Stimulated activated CD4-positive, alpha-beta T cell treated with anti-CD3 and anti-CD28 coated beads, TNF-alpha, amount 100 ng/mL, for 24 hours (primary cell): ENCODE measurements at places on chromosomes 5 and 9.
A peak's percentile ranks its signal among the peaks of the same experiment; 100 is the strongest.

DNA sequence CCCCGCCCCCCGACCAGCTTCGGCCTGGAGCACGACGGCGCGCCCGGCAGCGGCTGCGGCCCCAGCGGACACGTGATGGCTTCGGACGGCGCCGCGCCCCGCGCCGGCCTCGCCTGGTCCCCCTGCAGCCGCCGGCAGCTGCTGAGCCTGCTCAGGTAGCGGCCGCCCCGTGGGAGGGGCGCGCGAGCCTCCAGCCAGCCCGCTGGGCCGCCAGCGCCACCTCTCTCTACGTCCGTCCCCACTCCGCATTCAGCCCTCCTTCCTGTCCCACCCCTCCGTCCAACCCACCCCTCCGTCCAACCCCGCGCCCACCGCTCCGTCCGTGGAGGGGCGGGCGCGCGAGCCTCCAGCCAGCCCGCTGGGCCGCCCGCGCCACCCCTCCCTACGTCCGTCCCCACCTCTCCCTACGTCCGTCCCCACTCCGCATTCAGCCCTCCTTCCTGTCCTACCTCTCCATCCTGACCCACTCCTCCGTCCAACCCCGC lies 6.5 kb downstream of the ADAMTS13 start:
- DNase-seq, result no peak

DNA sequence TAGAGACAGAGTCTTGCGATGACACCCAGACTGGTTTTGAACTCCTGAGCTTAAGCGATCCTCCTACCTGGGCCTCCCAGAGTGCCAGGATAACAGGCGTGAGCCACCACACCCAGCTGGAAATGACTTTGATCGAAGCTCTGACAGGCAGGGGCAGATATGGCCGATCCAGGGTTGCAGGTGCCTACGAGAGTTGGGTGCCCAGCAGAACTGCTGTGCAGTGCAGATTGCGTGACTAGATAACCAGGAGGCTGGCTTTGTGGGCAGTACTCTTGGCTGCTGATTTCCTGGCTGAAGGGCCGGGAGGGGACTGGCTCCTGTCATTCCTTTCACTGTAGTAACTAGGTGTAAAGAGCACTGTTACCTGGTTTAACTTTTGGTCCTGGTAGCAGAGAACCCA lies 11.8 kb downstream of the TBC1D13 start:
- no peak for DNase-seq

GRCh38 chr9:107067739-107068416 lies 204.9 kb downstream of the ZNF462 start:
- no peak for DNase-seq

DNA sequence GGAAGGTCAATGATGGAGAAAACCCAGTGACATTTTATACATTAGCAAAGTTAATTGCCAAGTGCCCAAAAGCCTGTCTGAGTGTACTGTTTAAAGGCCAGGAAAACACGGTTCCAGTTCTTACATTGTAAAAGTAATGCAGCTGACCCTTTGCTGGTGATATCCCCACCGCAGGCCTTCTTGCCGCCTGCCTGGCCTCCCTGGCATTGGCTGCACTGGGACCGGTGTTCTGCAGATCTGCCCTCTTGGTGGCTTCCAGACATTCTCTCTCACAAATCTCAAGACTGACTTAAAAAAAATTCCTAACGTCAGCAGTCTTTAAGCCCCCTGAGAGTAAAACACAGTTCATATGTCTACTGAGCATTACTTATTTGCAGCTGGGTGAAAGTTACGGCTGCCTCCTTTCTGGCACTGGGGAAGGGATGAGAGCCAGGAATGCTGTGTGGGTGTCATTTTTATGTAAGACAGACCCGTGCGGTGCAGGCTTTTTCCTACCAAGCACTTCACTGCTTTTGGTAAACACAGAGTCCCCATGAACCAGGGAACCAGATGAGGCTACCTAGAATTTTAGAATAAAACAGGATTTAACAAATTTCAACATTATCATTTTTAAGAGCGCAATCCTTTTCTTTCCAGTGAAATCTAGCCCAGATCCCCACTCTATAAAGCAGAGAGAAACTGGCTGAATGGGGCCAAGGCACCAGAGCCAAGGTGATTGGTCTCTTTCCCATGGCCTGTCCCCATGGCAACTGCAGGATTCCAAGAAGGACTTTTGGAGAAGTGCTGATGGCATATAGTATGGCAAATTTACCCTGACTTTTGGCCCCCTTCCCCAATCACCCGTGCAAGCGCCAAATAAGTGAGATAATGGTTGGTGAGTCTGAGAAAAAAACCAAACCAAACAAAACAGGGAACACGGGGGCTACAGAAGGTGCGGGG lies 80.8 kb downstream of the LMNB1 start:
- DNase-seq, result no peak

GRCh38 chr9:130092910-130093309 lies 39.2 kb downstream of the GPR107 start:
- no peak for DNase-seq

DNA sequence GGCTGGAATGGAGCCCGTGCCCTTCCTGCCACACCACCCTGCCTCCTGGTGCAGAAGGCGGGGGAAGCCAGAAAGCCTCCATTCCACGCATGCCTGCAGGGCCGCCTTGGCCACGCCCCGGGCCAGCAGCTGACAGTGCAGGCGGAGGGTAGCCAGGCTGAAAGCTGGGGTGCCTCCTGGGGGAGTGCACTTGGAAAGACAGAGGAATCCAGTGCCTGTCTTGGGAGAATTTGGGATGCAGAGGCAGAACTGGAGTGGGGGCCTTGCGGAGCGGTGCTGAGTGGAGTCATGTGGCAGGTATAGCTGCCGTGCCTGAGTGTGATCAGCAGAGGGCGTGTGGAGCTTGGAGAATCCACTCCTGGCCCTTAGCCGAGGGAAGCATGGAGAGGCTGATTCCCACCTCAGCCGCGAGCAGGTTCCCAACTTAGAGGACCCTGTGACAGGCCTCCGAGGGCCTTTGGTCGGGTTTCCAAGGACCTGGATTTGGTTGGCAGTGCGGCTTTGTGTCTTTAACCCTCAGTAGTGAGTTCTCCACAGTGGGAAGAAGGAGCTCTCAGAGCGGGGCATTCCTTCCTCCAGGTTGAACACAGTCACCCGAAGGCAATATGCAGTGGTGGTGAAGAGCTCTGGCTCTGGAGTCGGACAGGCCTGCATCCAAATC lies 9.1 kb upstream of the URM1 start:
- peak; percentile 41 for DNase-seq

GRCh38 chr9:75190762-75191161 lies 102.4 kb downstream of the OSTF1 start:
- DNase-seq, result no peak

- DNase-seq, result no peak
These were observed 76.1 kb upstream of the SAP30L start for GRCh38 chr5:154369682-154370081.

- DNase-seq, result no peak
These were observed 1127.5 kb downstream of the TAF11L14 start for GRCh38 chr5:18761801-18762200.

- DNase-seq, result no peak
These were observed 24.6 kb downstream of the HSDL2 start for GRCh38 chr9:112404508-112404932.

- no peak for DNase-seq
These were observed 3.4 kb upstream of the CFAP157 start for GRCh38 chr9:127703289-127703946.

- DNase-seq, result no peak
These were observed 54.3 kb downstream of the PSD2 start for GRCh38 chr5:139849942-139850341.

GRCh38 chr5:56900858-56901578 lies 8.4 kb upstream of the SETD9 start:
- DNase-seq, result no peak

DNA sequence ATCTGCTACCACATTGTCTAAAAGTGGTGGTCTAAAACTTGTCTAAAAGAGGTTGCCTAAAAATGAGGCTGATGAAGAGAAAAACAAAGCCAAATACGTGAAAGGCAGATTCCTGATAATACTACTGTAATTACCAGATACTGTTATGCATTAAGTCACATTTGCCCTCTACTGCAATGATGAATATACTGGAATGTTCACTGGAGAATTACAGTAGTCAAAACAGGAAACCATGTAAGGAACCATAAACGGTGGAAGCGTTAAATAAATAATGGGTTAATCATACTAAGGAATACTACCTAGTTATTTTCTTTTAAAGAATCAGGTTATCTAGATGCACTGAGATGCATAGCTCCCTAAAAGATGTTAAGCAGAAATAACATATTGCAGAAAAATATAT lies 201.3 kb downstream of the MCTP1 start:
- DNase-seq, result no peak

DNA sequence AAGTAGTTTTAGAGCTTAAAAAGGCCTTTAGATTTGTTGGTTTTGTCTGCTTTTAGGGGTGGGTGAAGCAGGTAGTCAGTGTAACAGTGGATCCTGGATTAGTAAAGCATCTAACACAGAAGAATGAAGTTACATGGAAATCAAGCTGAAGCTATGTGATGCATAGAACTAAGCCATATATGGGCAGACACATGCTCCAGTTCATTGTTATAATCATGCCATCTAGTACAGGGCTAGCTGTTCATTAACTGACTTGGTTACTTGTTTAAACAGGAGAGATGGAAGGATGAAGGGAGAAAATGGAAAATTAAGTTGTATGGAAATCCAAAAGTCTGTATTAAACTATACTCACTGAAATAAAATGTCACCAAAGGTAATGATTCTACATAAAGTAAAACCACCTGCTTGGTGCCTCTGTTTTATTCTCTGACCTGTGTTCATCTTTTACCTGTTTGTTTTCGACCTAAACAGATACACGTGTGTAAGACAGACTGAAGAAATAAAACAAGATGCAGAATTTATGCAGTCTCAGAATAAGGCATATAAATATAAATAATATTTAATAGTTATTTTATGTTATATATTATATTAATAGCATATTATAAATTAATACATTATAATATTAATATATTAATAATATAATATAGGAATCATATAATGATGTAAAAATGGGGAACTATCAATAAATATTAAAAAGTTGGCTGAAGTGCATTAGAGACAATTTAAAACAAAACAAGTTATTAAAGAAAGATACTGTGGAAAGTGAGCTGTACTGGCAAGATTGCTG lies 33.9 kb downstream of the MRPS30 start:
- no peak for DNase-seq

GRCh38 chr5:170629566-170630175 lies 125.9 kb downstream of the KCNIP1 start:
- no peak for DNase-seq

DNA sequence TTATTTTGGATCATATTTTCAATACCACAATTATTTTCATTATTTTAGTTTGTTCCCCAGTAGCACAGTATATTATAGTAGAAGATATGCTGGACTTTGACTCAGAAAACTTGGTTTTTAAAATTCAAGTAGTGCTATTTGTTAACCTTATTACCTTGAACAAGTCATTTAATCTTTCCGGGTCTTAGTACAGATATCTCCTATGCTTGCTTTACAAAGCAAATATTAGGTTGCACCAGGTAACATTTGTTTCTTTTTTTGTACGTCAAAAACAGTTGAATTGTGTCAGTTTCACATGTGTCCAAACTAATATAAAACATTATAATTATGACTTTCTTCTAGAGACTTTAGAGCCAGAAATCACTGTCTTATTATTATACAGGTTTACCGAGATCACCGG lies 338.1 kb downstream of the ARL15 start:
- no peak for DNase-seq

- no peak for DNase-seq
These were observed 79.2 kb upstream of the MRPS30 start for GRCh38 chr5:44729536-44729935.

DNA sequence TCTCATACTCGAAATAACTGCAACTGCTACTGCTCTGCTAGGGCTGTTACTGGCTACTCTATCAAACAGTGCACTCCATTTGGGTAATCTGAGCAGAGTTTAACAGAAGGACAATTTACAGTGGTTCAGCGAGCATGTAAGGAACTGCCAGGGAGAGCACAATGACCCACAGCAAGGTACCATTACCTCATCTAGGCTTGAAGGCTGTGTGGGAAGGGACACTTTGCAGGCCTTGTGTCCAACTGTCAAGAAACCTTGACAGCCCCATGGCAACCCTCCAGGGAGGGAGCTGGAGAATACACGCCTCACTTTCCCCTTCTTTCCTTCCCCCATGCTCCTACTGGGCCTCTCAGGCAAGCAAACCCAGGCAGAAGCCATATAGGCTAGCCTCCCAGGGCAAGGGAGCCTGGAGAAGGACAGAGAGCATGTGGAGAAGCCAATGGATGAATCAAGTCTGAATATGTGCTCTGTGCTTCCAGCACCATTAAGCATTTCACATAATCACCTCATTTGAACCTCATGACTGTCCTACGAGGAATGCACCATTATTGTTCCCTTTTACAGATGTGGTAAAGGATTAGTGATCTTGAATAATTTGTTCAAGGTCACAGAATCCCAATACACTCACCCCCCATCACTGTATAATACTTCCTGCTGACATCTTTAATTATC lies 49.9 kb upstream of the JAK2 start:
- DNase-seq, result no peak

DNA sequence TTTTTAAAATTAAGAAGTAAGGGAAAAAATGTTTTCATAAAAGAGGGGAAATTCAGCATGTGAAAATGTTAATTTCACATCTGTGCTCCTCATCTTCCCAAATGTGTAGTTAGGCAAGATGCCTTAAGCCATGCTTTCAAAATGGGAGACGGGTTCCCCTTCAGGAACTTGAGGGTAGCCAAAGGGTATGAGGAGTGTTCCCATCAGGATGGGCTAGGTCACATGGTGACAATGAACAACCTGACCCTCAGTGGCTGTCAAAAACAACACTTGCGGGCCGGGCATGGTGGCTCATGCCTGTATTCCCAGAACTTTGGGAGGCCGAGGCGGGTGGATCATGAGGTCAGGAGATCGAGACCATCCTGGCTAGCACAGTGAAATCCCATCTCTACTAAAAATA lies 178.0 kb downstream of the ACTL7B start:
- no peak for DNase-seq

DNA sequence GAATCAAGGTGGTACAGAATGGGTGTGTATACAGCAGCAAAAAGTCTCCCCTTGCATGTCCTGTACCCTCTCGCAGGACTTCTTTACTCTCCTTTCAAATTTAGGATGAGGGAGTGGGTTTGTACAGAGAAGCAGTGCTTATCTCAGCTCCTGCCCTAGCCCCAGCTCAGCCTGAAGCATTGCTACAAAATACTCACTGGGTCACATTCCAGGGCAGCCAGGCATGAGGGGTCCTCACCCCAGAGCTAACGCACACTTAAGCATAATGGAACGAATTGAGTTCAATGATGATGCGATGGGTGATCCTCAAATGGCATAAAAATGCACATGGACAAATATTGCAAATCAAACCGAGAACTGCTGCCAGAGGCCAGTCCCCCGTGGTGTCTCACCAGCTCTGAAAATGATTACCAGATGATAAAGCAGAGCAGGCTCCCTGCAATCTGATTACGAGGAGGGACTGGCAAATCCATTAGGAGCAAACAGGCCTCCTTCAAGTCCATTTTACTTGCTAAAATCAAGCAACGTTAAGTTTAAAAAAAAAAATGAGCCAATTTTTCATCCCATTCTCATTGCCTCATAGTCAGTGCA lies 231.6 kb upstream of the TAS2R1 start:
- DNase-seq, result no peak
